ENCODE measurements at places on chromosomes 11 and 22.
A peak's percentile ranks its signal among the peaks of the same experiment; 100 is the strongest.

DNA sequence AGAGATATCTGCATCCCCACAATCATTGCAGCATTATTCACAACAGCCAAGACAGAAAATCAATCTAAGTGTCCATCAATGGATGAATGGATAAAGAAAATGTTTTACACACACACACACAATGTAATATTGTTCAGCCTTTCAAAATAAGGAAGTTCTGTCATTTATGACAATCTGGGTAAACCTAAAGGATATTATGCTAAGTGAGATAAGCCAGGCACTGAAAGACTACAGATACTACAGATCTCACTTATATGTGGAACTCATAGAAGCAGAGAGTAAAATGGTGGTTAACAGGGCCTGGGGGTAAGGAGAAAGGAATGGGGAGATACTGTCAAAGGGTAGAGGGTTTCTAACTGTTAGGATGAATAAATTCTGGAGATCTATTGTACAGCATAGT lies 36.0 kb upstream of the EED start:
- DNase-seq = no peak

GRCh38 chr22:33126881-33127280 lies 68.7 kb upstream of the SYN3 start:
- peak; percentile 50 for DNase-seq

DNA sequence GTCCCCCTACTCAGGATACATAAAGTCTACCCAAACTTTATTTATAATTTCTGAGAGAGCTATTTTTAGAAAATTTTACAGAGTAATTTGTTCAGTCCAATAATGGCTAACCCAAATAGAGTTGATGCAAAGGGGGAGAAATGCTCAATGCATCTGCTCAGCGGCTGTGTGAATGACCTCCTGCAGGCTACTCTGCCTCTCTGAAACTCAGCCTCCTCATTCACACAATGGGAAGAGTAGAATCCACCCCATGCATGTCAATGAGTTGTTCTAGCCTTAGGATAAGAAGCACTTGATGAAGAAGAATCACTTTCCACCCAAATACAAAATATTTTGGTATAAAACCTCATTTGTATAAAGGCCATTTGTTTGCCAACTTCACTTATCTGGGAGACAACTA lies 1204.0 kb downstream of the LRRC4C start:
- no peak for DNase-seq

GRCh38 chr11:69240332-69241074 lies 53.5 kb upstream of the MYEOV start:
- DNase-seq = no peak

GRCh38 chr11:7569044-7569443 lies 55.2 kb downstream of the PPFIBP2 start:
- DNase-seq = no peak

- no peak for DNase-seq
Measured at GRCh38 chr11:2123628-2123960, 15.6 kb downstream of the IGF2 start.

- DNase-seq = no peak
Measured at GRCh38 chr11:16154715-16155396, 201.5 kb downstream of the SOX6 start.

Data from eye (tissue), 1 donor.